ENCODE measurements at places on chromosomes 12 and 14.

- DNase-seq: no peak
These were observed 5.7 kb upstream of the SLC35F4 start for GRCh38 chr14:57871459-57872080.

DNA sequence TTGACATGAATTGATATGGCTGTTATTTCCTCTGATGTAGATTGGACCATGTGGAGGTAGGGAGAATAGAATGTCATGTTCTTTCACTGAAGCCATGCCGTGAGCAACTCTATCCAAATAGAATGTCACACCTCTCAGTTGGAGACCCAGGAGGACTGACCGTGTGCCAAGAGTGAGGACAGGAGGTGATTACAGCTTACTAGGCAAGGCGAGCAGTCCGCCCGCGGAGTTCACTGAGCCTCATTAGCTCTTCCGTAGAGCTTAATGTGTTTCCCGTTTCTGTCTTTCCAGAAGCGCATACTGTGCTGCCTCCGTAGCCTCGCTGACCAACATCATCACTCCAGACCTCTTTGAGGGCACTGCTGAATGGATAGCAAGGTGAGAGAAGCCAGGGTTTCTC lies 45.6 kb downstream of the FNTB start:
- DNase-seq: no peak

DNA sequence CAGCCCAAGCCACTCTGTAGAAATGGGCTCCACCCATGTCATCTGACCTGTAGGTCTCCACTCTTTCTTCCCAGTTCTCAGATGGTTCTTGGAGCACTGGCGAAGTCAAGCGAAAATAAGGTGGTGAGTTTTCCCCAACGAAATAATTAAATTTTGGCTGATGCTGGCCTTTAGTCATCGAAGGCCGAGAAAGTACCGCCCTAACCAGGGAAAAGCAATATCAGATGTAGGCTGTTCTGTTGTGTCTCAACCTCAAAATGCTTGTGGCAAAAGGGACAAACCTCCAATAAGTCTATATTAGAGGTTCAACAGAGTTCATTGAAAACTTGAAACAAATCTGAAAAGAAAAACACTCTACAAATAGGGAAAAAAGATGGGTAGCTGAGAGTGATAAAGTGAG lies 48.6 kb upstream of the BCAT1 start:
- no peak for DNase-seq

DNA sequence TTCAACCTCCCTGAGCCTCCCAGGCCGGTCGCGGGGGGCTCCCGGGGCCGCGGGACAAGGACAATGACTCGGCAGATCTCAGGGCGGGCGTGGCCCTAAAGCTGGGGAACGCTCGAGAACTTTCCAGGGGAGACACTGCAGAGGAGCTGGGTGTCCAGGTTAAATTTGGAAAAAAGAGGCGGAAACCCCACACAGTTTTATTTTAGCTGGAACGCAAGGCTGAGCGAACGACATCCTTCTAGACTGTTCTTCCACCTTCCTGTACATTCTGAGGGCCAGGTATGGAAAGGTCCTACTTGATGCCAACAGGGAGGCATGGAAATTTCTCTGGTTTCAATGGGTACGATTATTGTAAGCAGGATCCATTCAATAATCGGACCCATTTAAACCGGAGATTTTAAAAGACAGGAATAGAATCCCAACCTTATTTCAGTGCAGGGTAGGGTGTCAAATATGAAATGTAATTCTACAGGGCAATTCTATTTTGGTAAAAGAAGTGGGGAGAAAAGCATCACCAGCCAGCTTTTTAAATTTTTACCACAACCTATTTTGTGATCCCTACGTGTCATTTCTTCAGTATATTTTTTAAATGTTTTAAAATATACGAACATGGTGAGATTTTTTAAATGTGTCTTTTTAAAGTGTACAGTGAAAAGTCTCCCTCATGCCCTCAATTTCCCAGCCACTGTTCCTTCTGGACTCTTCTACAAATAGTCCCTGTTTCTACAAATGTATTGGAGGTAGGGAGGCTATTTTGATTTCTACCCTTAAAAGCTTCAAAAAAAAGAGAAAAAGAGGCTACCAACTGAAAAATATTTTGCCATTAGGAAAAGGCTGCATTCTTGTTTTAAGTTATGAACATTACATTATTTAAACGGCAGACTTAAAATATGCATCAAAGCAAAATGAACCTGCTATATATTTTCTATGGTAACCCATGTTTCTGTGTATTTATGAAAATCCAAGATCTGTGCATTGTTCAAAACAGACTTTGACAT lies 1.1 kb upstream of the UBC start:
- no peak for DNase-seq

- DNase-seq: no peak
These were observed 1385.8 kb upstream of the FLRT2 start for GRCh38 chr14:84144166-84144565.

DNA sequence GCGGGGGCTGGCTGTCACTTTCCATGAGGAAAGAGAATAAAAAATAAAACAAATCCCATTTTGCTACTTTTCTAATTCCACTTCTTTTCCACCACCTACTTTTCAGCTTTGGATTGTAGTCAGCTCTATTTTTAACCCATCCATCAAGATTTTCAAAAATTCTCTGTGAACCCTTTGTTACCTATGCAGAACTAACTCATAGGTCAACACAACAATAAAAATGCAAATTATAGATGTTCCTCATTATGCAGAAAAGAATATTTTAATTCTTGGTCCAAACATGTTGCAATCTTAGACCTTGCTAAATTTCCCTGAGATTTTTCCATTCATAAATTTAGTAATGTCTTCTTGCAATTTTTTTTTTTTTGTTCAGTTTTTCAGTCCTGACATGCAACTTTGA lies 454.5 kb downstream of the ADAMTS20 start:
- no peak for DNase-seq

DNA sequence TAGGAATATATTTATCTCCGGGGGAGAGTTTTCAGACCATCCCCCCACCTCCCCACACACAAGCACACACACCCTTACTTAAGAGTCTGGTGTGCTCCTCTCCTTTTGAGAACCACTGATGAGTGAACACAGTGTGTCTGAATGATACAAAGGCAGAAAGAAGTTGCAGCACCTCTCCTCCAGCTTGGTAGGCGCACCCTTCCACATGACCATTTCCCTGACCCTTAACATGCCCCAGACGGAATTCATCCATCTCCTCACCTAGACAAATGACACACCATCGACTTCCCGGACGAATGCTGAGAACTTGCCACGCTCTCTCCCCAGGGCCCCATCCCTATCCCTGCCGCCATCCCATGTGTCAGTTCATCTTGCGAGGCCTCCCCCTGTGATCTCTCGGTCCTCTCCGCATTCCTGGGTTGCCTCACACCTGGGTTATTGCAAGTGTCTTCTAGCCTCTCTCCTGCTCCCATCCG lies 3.9 kb downstream of the TNFRSF1A start:
- DNase-seq: no peak

DNA sequence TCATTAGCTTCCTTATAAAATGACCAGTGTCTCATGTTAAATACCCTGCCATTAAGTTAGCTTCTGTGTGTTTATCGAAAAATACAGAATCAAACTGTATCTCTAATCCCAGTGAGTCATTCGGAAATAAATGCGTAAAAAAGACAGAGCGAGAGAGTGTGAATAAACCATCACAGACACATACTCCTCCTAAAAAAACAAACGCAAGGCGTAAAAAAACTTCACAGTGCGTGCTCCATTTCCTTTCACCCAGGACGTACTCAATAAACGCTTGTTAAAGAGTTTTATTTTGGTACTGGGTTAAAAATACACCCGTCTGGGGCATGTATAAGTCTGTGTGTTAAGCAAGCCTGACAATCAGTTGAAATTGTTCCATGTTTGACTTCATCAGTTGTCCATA lies 58.8 kb upstream of the ISM2 start:
- DNase-seq: no peak

GRCh38 chr14:77344377-77344996 lies 23.7 kb downstream of the GSTZ1 start:
- no peak for DNase-seq

- DNase-seq: no peak
These were observed 83.0 kb upstream of the LGR5 start for GRCh38 chr12:71356569-71356968.

- peak; percentile 88 for DNase-seq
These were observed 273.6 kb upstream of the PWP1 start for GRCh38 chr12:107411792-107412535.

DNA sequence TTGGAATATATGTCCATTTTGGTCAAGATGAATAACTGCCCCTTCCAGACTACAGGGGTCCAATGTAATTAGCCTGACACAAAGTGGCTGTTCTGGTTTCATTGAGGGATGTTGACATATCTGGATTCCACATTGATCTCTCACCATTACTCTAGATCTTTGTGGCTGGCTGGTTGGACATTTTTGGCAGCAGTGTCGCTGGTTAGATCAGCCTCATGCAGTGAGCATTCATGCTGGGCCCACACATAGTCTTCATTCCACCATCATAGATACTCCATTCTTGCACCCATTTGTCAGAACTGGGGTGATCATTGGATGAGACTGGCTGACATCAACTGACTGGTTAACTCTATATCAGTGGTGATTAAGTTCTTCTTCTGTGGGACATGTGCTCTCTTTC lies 74.4 kb downstream of the MGST1 start:
- DNase-seq: no peak

GRCh38 chr14:36113341-36113740 lies 63.2 kb downstream of the PTCSC3 start:
- DNase-seq: no peak

- DNase-seq: peak; percentile 53
These were observed 236.7 kb downstream of the BCL11B start for GRCh38 chr14:99035268-99035667.

All from islet precursor cell (in vitro differentiated cells).